ENCODE measurements at places on chromosomes 7 and 10. TPM values are rescaled to one million over a fixed set of nuclear protein-coding genes. Genes with fewer than 3 reads are reported as not detected.

DNA sequence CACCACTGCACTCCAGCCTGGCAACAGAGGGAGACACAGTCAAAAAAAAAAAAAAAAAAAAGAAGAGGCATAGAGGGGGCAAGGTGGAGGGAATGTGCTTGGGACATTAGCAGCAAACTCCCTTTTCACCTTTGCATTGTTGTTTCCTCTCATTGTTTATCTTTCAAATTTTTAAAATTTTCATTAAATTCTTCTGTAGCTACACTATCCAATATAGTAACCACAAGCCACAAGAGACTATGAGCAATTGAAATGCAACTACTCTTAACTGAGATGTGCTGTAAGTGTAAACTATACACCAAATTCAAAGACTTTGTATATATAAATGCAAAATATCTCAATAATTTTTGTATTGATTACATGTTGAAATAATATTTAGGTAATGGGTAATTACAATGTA is 43.4 kb downstream of the EBLN1 start:
- DNase-seq: no peak

Gene SLC26A3
- 0.33 TPM for total RNA-seq

Gene CDH23
- total RNA-seq: 4.5 TPM

- DNase-seq: no peak
Observed at GRCh38 chr7:157476654-157477549, 140.1 kb downstream of the DNAJB6 start.

Gene PAX4
- not detected for total RNA-seq

DNA sequence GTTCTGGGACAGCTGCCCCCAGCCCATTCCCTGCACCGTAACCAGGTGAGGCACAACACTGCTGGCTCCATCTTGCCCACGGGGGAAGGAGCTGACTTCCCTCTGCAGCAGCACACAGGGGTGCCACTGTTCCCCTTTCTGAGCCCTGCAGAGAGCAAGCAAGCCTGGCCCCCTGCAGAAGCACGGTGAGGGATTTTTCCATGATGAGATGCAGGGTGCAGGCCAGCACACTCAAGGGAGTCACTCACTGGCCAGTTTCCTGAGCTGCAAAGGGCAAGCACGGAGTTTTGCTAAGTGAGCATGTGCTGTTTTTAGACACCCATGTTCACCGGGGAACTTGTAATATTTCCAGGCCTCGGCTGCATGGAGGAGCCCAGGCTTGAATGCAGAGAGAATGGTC is 176.6 kb downstream of the PIP4K2A start:
- peak; percentile 43 for DNase-seq

DNA sequence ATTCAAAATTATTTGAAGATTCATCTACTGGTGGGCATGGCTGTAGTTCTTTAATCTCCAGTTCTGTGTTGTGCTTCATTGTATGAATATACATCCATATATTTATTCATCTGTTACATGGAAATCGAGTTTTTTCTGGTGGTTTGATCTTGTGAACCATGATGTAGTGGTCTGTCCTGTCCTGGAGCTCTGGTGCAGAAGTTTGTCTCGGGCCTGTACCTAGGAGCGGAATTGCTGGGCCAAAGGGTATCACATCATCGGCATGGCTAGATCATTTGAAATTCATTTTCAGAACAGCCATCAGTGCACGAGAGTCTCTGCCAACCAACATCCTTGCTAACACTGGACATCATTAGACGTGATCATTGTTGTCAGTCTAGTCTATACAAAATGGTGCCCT is 107.0 kb downstream of the ELFN1 start:
- no peak for DNase-seq

Gene NPY
- total RNA-seq: not detected

DNA sequence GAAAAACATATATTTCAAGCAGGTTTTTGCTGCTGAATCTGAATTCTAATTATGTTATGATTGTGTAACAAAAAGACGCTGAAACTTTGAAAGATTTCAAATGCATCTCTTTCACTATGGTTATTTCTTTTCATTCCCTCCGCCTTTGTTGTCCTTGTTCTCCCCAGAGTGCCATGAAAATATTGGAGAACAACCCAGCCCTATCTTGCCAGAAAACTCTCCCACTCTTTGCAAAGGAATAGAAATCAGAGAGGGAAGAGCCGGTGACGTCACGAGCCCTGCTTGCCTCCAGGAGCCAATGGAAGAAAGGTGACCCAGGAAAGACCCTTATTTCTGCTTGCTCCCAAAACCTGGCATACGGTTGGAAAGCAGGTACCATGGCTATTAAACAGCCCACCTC is 3.4 kb downstream of the GFRA1 start:
- DNase-seq: no peak

Gene ZC3HAV1
- total RNA-seq: 6.8 TPM

Gene AKR1C4
- not detected for total RNA-seq

- DNase-seq: no peak
Observed at GRCh38 chr7:16923019-16923418, 41.2 kb upstream of the AGR3 start.

Gene ETV1
- 59.7 TPM for total RNA-seq

GRCh38 chr10:78162853-78163252 is 129.2 kb downstream of the RPS24 start:
- DNase-seq: no peak

Gene CABCOCO1
- total RNA-seq: not detected

DNA sequence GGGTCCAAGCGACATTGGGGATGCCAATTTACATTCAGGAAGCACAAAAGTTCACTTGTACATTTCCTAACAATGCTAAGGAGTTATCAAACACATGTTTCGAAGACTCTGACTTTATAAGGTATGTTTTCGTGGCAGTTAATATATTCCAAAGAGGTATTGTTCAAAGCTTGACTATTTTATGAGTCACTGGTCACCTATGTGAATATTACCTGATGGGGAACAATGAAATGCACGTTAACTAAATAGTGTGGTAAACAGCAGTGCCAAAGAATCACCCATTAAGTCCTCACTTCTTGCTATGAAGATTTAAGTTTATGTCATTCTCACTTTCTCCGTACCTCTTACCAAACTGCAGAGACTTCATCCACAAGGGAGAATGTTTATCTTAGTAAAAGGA is 550.2 kb downstream of the SORCS1 start:
- DNase-seq: no peak

GRCh38 chr7:137948083-137948844 is 53.6 kb downstream of the CREB3L2 start:
- no peak for DNase-seq

Gene GDF10
- total RNA-seq: 0.22 TPM

Gene DENND2A
- 10.8 TPM for total RNA-seq

DNA sequence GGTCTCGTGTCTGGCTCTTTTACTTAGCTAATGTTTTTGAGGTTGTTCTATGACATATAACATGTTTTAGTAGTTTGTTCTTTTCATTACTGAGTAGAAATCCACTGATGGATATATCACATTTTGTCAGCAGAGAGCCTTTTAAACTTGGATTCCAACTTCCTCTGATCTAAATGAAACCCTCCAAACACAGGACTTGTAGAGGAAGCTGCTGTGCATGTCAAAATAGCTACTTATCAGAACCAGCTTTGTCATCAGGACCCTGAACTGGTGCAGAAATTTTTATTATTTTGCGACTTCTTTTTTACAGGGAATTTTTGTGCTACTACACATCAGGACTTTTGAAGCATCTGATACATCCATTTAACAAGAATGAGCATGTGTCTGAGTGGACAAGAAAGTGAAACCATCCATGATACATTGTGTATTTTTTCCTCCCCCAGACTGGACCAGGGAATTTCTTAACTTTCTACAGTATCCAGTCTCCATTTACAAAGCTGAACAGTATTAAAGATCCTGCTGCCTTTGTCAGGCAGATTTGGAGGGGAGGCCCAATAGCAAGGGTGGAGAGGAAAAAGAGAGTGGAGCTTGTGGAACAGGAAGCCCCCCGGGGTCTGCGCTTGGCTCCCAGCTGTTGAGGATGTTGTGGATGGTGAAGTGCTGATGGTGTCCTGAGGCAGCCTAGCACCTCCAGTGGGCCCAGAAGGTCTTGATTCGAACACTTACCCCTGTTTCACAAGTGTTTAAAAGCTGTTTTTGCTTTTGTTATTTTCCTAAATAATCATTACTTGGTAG is 29.3 kb upstream of the MTPAP start:
- DNase-seq: no peak

DNA sequence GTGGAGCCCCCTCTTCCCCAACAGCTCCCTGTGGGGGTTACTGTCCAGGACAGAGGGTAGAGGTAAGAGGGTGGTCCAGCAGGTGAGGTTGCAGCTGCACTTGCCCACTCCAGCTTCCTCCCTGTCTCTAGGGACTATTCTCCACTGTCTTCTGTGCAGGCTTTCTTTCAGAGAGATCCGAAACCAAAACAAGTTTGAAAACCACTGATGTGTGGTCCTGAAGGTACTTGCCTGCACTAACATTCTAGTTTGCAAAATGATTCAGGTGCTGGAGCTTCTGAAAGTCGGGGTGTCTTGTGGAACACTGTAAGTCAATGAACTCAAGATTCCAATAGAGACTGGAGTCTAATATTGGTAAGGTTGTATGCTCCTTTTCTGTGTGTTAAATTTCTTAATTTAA is 63.1 kb downstream of the BLNK start:
- no peak for DNase-seq
